NCI-H2171 treated with DMSO at 0.1 percent for 48 hours (cell line): ENCODE measurements at places on chromosomes 11 and 22.
A peak's percentile ranks its signal among the peaks of the same experiment; 100 is the strongest.

DNA sequence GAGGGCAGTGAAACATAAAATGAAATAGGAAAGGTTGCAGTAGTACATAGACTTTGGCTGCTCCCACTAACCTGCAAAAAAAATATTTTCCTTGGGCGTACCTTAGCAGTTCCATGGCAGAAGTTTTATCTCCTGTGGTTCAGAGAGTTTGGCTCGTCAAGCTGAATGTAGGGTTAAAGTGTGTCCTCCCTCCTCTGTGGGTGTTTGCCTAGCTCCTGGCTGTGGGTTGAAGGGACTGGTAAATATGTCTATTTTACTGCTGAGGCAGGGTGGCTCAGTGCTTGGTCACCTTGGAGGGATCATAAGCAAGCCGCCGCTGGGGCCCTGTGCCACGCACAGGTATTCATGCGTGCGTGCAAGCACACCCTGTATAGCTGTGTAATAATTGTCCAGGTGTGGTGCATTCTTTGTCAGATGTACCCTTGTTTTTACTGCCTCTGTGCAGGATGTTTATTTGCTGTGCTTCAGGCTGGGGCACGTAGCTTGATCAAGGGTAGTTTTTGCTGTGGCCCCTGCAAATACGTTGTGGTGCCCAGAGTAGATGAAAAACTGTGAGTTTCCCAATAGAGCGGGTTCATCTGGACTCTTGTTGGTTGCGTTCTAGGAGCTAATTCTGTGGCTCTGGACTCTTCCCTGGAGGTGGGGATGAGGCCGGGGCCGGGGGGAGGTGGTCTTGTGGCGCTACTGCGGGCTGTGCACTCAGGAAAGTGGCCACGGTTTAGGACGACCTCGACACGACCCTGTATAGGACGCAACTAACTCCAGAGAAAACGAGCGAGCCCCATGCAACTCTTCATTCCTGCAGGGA lies 732 bp upstream of the SORL1 start:
- DNase-seq = no peak

DNA sequence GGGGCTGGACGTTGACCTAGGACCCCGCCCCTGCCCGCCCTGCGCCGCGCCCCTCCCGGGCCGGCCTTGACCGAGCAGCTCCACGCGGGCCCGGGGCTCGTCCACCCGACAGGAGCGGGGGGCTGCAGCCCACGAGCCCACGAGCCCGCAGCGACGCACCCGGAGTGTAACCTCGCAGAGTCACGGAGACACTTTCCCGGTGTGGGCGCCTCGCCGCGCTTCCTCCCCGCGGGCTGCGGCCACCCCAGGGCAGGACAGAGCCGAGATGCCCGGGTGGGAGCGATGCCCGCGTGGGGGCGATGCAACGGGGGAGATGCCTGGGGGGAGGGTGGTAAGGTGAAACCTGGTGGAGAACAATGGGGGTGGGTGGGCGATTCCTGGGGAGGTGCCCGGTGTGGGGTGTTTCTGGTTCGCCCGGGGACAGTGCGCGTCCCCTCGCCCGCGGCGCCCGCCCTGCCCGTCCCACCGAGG lies 4.9 kb upstream of the ZBED4 start:
- no peak for DNase-seq

DNA sequence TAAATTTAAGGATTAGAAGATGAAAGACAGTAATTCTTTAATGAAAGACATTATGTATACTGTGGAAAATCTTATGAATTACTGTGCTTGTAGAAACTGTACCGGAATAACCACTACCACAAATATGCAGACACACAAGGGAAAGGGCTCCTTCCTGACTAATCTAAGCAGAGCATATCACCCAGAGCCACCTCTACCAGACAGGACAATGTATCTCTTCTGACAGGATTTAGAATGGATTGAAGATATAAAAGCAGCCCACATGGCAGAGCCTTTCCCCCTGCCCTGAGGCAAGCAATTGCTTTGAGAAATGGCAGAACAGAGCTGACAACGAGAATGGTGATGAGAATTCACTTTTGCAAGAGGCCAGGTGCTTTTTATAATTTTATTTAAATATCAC lies 144.1 kb downstream of the NOX4 start:
- no peak for DNase-seq

GRCh38 chr11:126703662-126704061 lies 296.9 kb downstream of the KIRREL3 start:
- DNase-seq = no peak

DNA sequence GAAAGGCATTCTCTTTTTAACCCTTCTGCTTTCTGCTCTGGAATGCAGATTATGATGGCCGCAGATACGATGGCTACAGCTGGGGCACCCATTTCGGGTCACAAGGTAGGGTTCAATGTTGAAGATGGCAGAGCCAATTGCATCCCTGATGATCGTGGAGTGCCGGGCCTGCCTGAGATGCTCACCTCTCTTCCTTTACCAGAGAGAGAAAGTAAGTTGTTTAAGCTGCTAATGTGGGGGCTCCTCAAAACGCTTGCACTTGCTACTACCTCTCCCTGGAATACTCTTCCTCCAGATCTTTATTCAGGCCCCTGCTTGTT lies 50.8 kb upstream of the PRDM11 start:
- no peak for DNase-seq

- DNase-seq = no peak
Measured at GRCh38 chr11:72703267-72704008, 29.2 kb upstream of the PDE2A start.

GRCh38 chr11:92224054-92224406 lies 588 bp upstream of the FAT3 start:
- DNase-seq = no peak

- peak; percentile 61 for DNase-seq
Measured at GRCh38 chr11:117179048-117179999, 781 bp downstream of the SIDT2 start.

DNA sequence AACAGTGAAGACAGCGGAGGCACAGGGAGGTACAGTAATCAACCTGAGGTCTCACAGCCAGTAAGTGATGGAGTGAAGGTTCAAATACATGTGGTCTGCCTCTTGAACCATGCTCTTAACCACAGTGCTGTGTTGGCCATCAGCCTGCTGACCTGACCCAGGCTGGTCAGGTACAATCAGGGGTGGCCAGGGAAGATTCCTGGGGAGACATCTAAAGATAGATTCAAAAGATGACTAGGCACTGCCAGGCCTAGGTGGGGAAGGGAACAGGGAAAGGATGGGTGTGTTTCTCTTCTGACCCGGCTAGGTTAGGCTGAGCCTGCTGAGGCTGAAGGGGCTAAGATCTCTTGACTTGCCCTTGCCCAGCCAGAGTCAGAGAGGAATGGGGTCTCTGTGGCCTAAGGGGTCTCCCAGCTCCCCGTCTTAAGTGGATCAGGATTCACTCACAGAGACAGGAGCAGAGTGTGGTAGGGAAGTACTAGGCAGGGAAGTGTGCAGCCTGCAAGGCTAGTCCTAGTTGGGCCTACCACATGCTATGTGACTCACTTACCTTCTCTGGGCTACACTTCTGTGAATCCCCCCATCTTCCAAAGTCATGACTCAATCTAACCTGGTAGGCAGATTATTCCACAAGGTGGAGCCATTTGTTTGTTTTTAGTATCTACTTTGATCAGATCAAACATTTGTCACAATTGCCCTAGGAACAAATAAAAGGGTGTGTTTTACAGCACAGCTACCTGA lies 10.4 kb upstream of the SREBF2 start:
- peak; percentile 68 for DNase-seq

DNA sequence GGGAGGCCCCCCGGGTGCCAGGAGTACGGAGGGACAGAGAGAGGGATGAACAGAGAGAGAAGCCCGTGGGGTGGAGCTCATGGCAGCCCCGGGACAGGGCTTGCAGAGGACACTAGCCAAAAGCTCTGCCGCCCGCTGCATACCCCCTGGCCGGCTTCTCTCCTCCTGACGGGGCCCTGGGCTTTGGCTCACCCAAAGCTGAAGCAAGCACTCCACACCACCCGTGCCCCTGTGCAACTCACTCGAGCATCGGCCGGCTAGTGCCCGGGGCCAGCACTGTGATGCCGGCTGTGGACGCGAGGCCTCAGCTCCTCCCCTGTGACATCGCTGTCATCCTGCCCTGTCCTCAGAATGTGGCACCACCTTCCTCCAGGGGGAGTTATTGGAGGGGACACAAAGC lies 429.6 kb downstream of the BRD1 start:
- DNase-seq = no peak

DNA sequence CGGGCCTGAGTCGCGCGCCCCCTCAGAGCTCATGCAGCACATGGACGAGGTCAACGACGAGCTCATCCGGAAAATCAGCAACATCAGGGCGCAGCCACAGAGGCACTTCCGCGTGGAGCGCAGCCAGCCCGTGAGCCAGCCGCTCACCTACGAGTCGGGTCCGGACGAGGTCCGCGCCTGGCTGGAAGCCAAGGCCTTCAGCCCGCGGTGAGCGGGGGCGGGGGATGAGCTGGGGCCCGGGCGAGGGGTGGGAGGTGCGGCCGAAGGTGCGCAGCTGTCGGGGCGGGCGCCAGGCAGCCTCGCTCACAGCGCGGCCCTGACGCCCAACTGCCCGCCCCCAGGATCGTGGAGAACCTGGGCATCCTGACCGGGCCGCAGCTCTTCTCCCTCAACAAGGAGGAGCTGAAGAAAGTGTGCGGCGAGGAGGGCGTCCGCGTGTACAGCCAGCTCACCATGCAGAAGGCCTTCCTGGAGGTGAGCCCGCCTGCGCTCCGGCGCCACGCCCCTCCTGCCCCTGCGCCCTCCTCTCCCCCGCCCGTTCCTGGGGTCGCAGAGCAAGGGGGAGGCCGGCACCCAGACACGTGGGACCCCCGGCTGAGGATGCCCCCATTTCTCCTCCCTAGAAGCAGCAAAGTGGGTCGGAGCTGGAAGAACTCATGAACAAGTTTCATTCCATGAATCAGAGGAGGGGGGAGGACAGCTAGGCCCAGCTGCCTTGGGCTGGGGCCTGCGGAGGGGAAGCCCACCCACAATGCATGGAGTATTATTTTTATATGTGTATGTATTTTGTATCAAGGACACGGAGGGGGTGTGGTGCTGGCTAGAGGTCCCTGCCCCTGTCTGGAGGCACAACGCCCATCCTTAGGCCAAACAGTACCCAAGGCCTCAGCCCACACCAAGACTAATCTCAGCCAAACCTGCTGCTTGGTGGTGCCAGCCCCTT lies 20.5 kb downstream of the EPS8L2 start:
- DNase-seq = peak; percentile 18

DNA sequence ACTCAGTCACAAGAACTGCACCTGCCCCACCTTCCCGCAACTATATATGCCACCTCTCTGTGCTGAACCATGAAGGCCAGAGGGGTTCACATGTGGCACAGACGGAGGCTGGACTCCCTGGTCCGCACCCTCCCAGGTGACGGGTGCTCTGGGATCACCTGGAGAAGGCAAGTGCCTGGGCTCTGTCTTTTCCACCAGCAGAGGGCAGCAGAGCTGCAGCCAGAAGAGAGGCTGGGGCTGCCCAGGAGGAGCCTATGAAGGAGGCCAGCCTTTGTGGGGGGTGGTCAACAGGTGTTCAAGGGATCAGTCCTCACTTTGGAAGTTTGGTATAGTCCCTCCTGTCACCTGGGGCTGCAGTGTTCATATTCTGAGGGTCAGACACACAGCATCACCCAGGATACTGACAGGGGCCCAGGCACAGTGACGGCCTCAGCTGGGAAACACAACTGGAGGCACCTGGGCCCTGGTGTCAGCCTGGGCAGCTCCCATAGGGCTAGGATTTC lies 39.2 kb upstream of the IGLL5 start:
- peak; percentile 46 for DNase-seq

- no peak for DNase-seq
Measured at GRCh38 chr22:41217553-41218157, 12.5 kb downstream of the L3MBTL2 start.

DNA sequence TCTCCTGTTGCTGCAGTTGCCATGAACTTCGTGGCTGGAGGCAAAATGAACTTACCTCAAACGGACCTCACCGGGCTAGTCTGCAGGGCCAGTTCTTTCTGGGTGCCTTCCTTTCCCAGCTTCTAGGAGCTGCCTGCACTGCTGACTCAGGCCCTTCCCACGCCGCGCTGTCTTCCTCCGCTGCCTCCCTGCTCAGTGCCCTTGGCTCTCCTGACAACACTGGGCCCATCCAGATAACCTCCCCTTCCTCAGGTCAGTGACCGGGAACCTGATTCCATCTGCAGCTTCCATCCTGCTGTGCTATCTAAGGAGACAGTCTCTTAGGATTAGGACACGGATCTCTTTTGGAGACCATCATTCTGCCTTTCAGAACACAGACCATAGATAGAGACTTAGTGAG lies 19.3 kb downstream of the MOB2 start:
- no peak for DNase-seq

DNA sequence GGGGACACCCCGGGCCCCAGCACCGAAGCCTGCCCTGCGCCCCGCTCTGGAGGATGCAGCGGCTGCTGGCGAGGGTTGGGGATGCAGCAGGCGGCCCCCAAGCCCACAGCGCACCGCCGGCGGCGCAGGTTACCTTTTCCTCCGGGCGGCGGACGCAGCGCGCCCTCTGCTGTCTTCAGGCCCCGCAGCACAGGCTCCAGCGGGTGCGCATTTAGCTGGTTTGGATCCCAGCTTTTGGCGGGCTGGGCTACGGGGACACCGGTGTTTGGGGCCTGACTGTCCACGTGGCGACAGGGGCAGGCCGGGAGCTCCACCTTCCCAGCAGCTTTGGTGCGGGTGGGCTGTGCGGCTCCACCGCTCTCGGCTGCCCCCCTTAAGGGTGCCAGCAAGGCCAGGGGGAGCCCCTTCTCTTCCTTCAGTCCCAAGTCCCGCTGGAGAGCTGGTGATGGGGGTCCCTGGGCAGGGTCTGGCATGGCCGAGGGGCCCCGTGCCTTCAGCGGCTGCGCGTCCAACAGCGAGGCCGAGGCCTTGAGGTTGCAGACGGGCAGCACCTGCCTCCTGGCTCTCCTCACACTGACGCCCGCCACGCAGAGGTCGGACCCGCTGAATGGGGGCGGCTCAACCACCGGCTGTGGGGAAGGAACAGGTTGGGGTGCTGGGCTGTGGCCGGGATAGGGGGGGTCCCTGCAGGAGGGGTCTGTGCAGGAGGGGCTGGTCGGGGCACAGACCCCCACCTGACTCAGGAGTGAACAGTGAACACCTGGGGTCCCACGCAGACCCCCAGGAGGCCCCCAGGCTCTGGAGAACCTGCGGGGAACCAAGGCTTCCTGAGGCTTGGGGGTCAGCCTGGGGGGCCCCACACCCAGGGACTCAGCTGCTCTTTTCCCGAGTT lies 18.0 kb upstream of the IL17REL start:
- peak; percentile 75 for DNase-seq

GRCh38 chr22:24483976-24484545 lies 11.1 kb upstream of the UPB1 start:
- DNase-seq = no peak

- no peak for DNase-seq
Measured at GRCh38 chr22:45889539-45890350, 87.2 kb downstream of the WNT7B start.

DNA sequence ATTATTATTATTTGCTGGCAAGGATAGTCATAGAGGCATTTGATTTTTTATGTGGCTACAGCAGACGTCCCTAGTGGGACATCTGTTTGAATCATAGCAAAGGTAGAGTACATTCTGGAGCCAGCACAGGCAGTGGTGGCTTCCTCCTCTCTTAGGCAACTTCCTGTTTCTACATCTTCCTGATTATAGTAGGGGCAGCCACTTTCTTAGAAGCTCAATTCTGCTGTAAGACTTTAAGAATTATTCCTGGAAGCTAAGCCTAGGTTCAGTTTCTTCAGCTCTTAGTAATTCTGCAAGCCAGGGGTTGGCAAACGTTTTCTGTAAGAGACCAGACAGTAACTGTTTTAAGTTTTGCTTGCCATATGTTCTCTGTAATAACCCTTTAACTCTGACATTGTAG lies 129.3 kb upstream of the TENM4 start:
- DNase-seq = no peak
